Liver (tissue), 10 donors: ENCODE measurements at places on chromosomes 11 and 22.
A peak's percentile ranks its signal among the peaks of the same experiment; 100 is the strongest.

DNA sequence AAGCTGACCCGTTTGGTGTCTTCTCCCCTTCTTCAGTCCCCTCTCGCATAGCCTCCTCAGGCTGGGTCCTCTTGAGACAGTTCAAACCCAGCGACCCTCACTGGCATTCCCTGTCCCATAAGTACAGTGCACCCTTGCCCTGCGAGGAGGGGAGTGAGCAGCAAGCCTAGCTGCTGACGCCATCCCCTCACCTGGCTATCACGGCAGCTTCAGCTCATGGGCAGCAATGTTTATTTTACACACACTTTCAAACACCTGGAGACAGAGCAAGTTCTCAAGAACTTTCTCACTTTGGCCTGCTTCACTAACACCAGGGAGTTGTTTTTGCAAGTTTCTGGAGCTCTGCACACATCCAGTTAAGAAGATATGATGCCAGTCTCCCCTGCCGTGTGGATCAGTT, 189.6 kb upstream of the E2F8 start:
- H3K4me3 ChIP-seq: no peak overlapping the region
- peaks cover 8% of the 10 kb centered on the region for H3K4me1 ChIP-seq
- no peak overlapping the region for H3K27ac ChIP-seq
- no peak for DNase-seq
- no peaks in the 10 kb centered on the region for H3K27me3 ChIP-seq
- no peaks in the 10 kb centered on the region for H3K36me3 ChIP-seq

DNA sequence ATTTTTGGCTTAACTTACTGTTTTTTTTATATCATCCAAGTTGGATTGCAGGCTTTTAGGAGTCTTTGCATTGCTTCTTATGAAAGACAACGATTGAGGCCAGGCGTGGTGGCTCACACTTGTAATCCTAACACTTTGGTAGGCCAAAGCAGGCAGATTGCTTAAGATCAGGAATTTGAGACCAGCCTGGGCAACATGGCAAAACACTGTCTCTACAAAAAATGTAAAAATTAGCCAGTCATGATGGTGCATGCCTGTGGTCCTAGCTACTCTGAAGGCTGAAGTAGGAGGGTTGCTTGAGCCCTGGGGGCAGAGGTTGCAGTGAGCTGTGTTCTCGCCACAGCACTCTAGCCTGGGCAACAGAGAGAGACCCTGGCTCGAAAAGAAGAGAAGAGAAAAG, 56.6 kb downstream of the BID start:
- no peaks in the 10 kb centered on the region for H3K4me1 ChIP-seq
- H3K36me3 ChIP-seq: no peaks in the 10 kb centered on the region
- no peak overlapping the region for H3K27ac ChIP-seq

DNA sequence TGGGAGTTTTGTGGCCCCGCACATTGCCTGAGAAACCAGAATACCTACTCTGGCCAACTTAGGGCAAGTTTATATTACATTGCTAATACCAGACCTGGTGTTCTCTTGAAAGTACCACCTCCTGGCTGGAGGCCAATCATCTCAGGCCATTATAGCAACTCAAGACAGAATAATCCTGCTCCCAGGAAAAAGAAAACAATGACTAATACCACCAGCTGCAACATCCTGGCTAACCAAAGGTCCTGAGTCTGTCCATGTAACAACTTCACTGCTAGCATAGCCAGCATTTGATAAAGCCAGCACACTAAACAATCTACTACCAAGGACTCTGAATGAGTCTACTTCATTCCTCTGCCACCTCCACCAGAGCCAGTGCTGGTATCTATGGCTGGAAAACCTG, 1298.7 kb upstream of the CNTN5 start:
- H3K27ac ChIP-seq: no peak overlapping the region
- H3K4me1 ChIP-seq: no peaks in the 10 kb centered on the region
- no peaks in the 10 kb centered on the region for H3K27me3 ChIP-seq
- H3K4me3 ChIP-seq: no peak overlapping the region
- DNase-seq: no peak

DNA sequence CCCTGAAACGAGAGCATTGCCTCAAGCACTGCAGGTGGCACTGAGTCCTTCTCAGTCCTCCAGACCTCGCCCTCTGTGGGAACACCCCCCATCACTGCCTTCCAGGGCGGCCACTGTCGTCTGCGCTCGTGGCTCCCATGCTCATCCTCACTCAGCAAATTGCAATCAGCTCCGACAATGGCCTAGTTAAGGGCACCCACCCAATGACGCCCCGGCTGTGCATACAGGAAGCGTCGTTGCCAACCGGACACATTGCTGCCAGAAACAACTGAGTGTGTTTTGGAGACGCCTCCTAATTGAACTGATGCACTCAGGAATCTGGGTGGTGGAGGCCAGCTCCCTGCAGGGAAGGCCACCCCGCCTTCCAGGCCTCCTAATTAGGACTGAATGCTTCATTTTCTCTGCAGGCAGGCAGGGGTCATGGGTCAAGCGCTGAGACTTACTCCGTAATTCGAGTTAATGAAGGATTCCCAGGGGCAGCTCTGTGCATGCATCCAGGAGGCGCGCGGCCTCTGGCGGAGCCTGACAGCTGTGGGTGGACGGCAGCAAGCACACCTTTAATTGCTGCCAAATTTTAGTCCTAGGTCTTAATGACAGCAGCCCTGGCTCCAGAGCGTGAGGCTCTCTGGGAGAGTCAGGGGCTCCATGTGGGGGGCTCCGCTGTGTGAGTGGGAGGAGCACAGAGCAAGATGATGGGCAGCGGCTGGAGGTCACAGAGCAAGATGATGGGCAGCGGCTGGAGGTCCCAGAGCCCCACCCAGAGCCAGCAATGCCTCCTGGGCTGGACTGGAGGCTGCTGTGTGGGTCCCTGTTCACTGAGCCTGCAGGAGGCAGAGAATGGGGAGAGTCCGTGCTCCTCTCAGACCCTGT, 199.0 kb downstream of the BRD1 start:
- no peaks in the 10 kb centered on the region for H3K27me3 ChIP-seq
- no peak overlapping the region for H3K27ac ChIP-seq
- no peak for DNase-seq
- no peak overlapping the region for H3K4me3 ChIP-seq
- H3K36me3 ChIP-seq: no peaks in the 10 kb centered on the region

DNA sequence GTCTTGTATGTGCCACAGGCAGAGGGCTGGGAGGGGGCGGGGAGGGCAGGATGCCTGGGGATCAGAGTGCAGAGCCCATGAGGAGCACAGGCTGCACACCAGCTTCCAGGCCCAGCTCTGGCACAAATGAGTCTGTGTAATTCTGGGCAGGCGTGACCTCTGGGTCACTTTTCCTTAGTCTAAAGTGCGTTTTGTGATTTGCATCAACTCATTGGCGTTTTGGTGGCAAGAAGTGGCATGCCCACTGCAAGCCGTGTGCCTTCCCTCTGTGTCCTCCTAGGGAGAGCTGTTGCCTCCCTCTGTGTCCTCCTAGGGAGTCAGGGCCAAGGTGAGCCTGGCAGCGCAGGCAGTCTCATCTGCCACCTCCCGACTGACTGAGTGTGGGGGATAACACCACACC, 17.2 kb downstream of the CHADL start:
- peak overlapping the region; percentile 53 for H3K27ac ChIP-seq
- H3K36me3 ChIP-seq: peaks cover 10% of the 10 kb centered on the region
- H3K4me3 ChIP-seq: no peak overlapping the region
- no peaks in the 10 kb centered on the region for H3K27me3 ChIP-seq
- no peak for DNase-seq

GRCh38 chr22:30196141-30196879, 50.2 kb downstream of the LIF start:
- H3K4me1 ChIP-seq: no peaks in the 10 kb centered on the region
- H3K4me3 ChIP-seq: no peak overlapping the region
- H3K27me3 ChIP-seq: no peaks in the 10 kb centered on the region

DNA sequence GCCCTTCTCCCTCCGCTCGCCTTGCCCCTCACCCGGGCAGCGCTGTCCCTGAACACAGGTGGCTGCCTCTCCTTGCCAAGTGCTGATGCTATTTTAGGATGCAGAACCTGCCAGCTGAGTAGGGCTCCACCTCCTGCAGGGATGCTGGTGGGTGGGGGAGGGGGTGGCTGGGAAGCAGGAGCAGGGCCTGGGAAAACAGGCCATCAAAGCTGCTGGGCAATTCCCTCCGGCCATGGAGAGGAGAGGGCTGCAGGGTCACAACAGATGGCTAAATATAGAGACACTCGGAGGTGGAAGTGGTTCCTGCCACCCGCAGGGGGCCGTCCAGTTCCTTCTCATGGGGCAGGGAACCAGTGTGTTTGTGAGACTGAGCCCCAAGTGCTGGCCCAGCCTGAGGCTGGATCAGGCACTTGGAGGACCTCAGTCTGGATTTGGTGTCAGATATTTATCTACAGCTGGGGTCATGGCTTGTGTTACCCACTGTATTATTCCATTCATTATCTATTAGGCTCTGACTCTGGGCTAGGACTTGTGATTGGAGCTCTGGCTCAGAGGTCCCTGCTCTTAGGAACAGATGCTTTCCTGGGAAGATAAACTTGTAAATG, 59.6 kb downstream of the LRRC32 start:
- peak; percentile 32 for DNase-seq
- no peak overlapping the region for H3K27ac ChIP-seq
- H3K4me3 ChIP-seq: no peak overlapping the region
- H3K4me1 ChIP-seq: no peaks in the 10 kb centered on the region

GRCh38 chr11:111819161-111819828, 52.1 kb downstream of the ALG9 start:
- H3K27ac ChIP-seq: peak overlapping the region; percentile 40
- H3K27me3 ChIP-seq: no peaks in the 10 kb centered on the region
- H3K4me1 ChIP-seq: peaks cover 3% of the 10 kb centered on the region
- no peak for DNase-seq
- no peak overlapping the region for H3K4me3 ChIP-seq
